ENCODE measurements at places on chromosomes 16 and 17. TPM values are rescaled to one million over a fixed set of nuclear protein-coding genes. Genes with fewer than 3 reads are reported as not detected.

Gene CA7
- polyA plus RNA-seq: not detected

GRCh38 chr16:14485121-14485551, 144.9 kb downstream of the PARN start:
- DNase-seq: no peak
- no peaks in the 10 kb centered on the region for H3K4me1 ChIP-seq
- no peak overlapping the region for H3K4me3 ChIP-seq
- H3K36me3 ChIP-seq: peaks cover 28% of the 10 kb centered on the region
- no peaks in the 10 kb centered on the region for H3K27me3 ChIP-seq

GRCh38 chr16:70687102-70687511, 1.3 kb upstream of the MTSS2 start:
- H3K4me3 ChIP-seq: no peak overlapping the region
- H3K36me3 ChIP-seq: no peaks in the 10 kb centered on the region
- peaks cover 4% of the 10 kb centered on the region for H3K4me1 ChIP-seq
- no peak for DNase-seq

DNA sequence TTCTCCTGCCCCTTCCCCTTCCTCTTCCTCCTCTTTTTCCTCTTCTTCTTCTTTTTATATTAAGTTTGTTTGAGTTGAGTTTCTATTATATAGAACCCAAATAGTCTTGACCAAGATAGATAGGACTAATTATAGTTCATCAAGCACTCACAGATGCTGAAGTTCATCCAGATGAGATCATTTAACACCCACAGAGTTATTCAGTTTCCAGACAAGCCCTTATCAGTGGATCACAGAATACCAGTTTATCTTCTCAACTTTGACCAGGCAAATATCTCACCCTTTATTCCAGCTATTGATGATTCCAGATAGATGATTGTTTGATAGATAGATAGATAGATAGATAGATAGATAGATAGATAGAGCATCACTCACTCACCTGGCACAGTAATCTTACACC, 87.5 kb downstream of the AXIN2 start:
- no peaks in the 10 kb centered on the region for H3K27me3 ChIP-seq
- H3K4me1 ChIP-seq: no peaks in the 10 kb centered on the region
- DNase-seq: no peak
- H3K4me3 ChIP-seq: no peak overlapping the region

DNA sequence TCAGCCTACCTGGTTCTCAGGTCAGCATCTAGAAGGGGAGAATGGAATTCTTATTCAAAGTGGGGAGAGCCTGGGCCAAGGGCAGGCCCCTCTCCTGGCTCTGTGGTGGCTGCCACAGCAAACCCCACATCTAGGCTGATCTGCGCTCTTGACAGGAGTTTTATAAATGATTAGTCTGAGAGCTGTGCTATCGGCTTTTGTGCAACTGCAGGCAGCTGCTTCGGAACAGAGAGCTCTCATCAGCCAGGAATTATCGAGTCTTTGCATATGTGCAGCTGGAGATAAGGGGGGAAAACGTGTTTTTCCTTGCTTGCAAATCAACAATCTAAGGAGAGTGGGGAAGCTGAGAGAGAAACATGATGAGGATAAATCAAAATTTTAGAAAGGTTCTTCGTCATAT, 91.7 kb downstream of the HS3ST3A1 start:
- DNase-seq: no peak
- H3K27ac ChIP-seq: no peak overlapping the region
- H3K27me3 ChIP-seq: no peaks in the 10 kb centered on the region
- H3K36me3 ChIP-seq: no peaks in the 10 kb centered on the region
- no peak overlapping the region for H3K4me3 ChIP-seq

GRCh38 chr17:3959295-3959899, 4.8 kb downstream of the ATP2A3 start:
- no peak for DNase-seq
- H3K36me3 ChIP-seq: peaks cover 67% of the 10 kb centered on the region
- no peaks in the 10 kb centered on the region for H3K27me3 ChIP-seq
- no peak overlapping the region for H3K4me3 ChIP-seq
- H3K27ac ChIP-seq: peak overlapping the region; percentile 81

Gene CSH1
- polyA plus RNA-seq: not detected

- H3K27ac ChIP-seq: no peak overlapping the region
- H3K4me1 ChIP-seq: no peaks in the 10 kb centered on the region
- H3K36me3 ChIP-seq: no peaks in the 10 kb centered on the region
- DNase-seq: no peak
- no peak overlapping the region for H3K4me3 ChIP-seq
These were observed 44.1 kb upstream of the DOC2B start for GRCh38 chr17:225551-225950.

Gene ATF7IP2
- polyA plus RNA-seq: 164 TPM

Gene CACNA1G
- not detected for polyA plus RNA-seq

DNA sequence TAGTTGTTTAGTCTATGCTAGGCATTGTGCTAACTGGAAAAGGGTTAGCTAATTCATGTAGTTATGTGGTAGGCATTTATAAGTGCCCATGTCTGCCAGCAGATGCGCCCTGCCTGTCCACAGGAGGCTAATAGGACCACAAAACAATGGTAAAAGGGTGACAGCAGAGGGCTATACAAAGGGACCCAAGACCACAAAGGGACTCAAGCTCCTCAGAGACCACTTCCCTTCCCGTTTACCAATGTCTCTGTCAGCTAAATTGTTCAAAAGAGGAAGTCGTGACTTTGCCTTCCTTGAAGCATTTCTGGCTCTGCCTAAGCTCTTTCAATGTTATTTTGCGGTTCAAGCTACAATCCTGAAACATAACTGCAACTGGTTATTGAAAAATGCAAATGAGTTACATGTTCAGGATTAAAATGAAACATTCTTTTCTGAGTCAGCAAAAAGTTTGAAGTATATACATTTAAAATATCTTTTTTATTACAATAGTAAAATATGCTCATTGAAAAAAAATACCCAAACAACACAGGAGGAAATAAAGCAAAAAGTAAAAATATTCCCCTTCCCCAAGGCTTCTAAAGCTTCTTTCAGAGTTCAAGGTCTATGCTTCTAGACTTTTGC, 149.2 kb downstream of the MAF start:
- no peaks in the 10 kb centered on the region for H3K36me3 ChIP-seq
- H3K27me3 ChIP-seq: no peaks in the 10 kb centered on the region
- H3K27ac ChIP-seq: no peak overlapping the region
- no peaks in the 10 kb centered on the region for H3K4me1 ChIP-seq

Gene KRT40
- not detected for polyA plus RNA-seq

DNA sequence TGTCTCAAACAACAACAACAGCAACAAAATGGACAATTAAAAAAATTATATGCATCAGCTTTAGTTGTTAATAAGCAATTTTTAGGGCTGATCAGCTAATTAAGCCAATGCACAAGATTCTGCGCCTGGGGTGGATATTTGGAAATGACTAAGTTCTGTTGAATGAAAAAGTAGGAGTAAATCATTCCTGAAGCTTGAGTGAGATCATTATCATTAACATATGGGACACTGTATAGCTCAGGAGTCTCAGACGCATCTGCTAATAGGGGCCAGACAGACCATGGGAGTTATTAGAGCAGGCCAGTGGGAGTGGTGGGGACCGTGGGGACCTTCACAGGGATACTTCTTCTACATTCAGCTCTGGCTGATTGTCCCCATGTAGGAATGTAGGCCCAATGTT, 22.8 kb downstream of the IRX5 start:
- H3K4me1 ChIP-seq: no peaks in the 10 kb centered on the region
- no peak overlapping the region for H3K27ac ChIP-seq
- no peaks in the 10 kb centered on the region for H3K27me3 ChIP-seq
- DNase-seq: no peak
- no peak overlapping the region for H3K4me3 ChIP-seq

Gene CCDC40
- 0.63 TPM for polyA plus RNA-seq

DNA sequence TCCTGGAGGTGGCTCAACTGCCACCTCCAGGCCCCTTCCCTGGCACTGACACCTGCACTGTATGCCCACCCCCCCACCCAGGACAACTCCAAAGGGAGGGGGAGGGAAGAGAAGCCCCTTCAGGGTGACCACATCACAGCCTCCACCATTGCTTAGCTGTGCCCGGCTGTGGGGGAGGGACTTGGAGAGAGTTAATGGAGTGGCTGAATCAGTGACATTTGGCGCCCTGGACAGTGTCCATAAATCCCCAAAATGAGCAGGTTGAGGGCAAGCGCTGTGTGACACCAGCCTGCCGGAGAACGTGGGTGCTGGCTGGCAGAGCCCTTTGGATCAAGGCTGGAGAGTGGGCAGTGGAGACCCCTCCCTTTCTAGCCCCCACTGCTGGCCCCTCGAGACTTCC, 883 bp downstream of the USH1G start:
- no peak for DNase-seq
- no peaks in the 10 kb centered on the region for H3K36me3 ChIP-seq
- no peak overlapping the region for H3K4me3 ChIP-seq
- no peaks in the 10 kb centered on the region for H3K27me3 ChIP-seq
- peaks cover 25% of the 10 kb centered on the region for H3K4me1 ChIP-seq
- H3K27ac ChIP-seq: no peak overlapping the region

DNA sequence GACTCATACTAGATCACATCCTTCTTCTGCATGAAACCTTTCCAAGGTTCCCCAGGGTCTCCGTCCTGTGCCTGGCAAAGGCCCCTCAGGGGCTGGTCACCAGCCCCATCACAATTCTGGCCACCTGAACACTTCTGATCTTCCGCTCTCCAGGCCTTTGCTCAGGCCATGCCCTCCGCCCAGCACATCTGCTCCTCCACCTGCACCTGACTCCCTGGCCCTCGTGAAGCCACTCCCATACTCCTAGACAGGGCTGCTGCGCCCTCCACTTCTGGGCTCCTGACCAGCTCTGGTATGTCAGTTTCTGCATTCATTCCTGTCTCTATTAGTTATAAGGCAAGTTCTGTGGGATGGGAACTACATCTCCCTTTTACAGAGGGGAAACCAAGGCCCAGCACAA, 1.9 kb upstream of the MYL11 start:
- H3K27me3 ChIP-seq: no peaks in the 10 kb centered on the region
- peaks cover 23% of the 10 kb centered on the region for H3K4me1 ChIP-seq
- peak; percentile 13 for DNase-seq
- H3K4me3 ChIP-seq: no peak overlapping the region
- no peaks in the 10 kb centered on the region for H3K36me3 ChIP-seq
- H3K27ac ChIP-seq: no peak overlapping the region

GRCh38 chr17:76252040-76252954, 12.0 kb upstream of the RNF157 start:
- no peak overlapping the region for H3K4me3 ChIP-seq
- H3K36me3 ChIP-seq: no peaks in the 10 kb centered on the region
- H3K4me1 ChIP-seq: peaks cover 23% of the 10 kb centered on the region

- no peaks in the 10 kb centered on the region for H3K36me3 ChIP-seq
- no peak for DNase-seq
- H3K4me3 ChIP-seq: no peak overlapping the region
- H3K4me1 ChIP-seq: no peaks in the 10 kb centered on the region
These were observed 8.9 kb upstream of the TIMP2 start for GRCh38 chr17:78933959-78934568.

Gene HS3ST3B1
- 0.75 TPM for polyA plus RNA-seq

Gene TEX19
- polyA plus RNA-seq: not detected

Gene UBN1
- polyA plus RNA-seq: 23.7 TPM

- H3K36me3 ChIP-seq: peaks cover 4% of the 10 kb centered on the region
- H3K4me3 ChIP-seq: no peak overlapping the region
- H3K27me3 ChIP-seq: no peaks in the 10 kb centered on the region
- peaks cover 2% of the 10 kb centered on the region for H3K4me1 ChIP-seq
- H3K27ac ChIP-seq: no peak overlapping the region
These were observed 148.5 kb upstream of the PLCG2 start for GRCh38 chr16:81630635-81631031.

GRCh38 chr17:38587947-38588787, 17.6 kb downstream of the SRCIN1 start:
- peaks cover 33% of the 10 kb centered on the region for H3K27me3 ChIP-seq
- DNase-seq: no peak

- no peaks in the 10 kb centered on the region for H3K36me3 ChIP-seq
- peaks cover 8% of the 10 kb centered on the region for H3K4me1 ChIP-seq
- H3K4me3 ChIP-seq: no peak overlapping the region
- no peak for DNase-seq
- peaks cover 29% of the 10 kb centered on the region for H3K27me3 ChIP-seq
- no peak overlapping the region for H3K27ac ChIP-seq
These were observed 2.9 kb upstream of the MEIOB start for GRCh38 chr16:1874854-1875253.

- H3K27me3 ChIP-seq: no peaks in the 10 kb centered on the region
- H3K36me3 ChIP-seq: peaks cover 8% of the 10 kb centered on the region
- DNase-seq: no peak
- H3K4me3 ChIP-seq: peak overlapping the region; percentile 94
- H3K4me1 ChIP-seq: peaks cover 15% of the 10 kb centered on the region
These were observed 965 bp downstream of the INTS2 start for GRCh38 chr17:61926826-61927207.

Gene PLSCR3
- 122 TPM for polyA plus RNA-seq

- H3K4me3 ChIP-seq: no peak overlapping the region
- H3K27ac ChIP-seq: no peak overlapping the region
- no peaks in the 10 kb centered on the region for H3K4me1 ChIP-seq
- no peaks in the 10 kb centered on the region for H3K36me3 ChIP-seq
These were observed 9.7 kb upstream of the ALOX15B start for GRCh38 chr17:8029121-8029520.

GRCh38 chr17:79808763-79809529, 12.1 kb upstream of the CBX8 start:
- H3K27me3 ChIP-seq: peaks cover 66% of the 10 kb centered on the region
- peaks cover 73% of the 10 kb centered on the region for H3K4me1 ChIP-seq
- H3K36me3 ChIP-seq: no peaks in the 10 kb centered on the region
- H3K27ac ChIP-seq: no peak overlapping the region

GRCh38 chr17:82491196-82491530, 28.4 kb upstream of the FOXK2 start:
- no peak overlapping the region for H3K4me3 ChIP-seq
- no peak overlapping the region for H3K27ac ChIP-seq
- no peak for DNase-seq
- H3K27me3 ChIP-seq: no peaks in the 10 kb centered on the region

- H3K36me3 ChIP-seq: no peaks in the 10 kb centered on the region
- H3K4me3 ChIP-seq: no peak overlapping the region
- no peaks in the 10 kb centered on the region for H3K27me3 ChIP-seq
- no peak for DNase-seq
These were observed 19.8 kb upstream of the MARCHF10 start for GRCh38 chr17:62827746-62828485.

DNA sequence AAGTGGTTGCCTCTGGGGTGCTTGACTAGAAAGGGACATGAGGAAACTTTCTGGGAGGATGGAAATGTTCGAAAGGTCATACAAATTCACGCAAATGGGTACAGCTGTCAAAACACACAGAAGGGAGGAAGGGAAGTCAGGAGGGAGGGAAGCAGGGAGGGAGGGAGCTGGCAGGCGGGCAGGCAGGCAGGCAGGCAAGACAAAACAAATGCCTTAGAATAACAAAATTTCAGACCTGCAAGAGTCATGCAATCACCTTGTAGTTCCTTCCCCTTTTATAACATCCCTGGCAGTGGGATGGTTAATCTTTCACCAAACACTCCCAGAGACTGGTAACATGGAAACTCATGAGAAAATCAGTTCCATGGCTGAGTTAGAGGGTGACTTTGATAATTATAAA, 189.2 kb downstream of the STX8 start:
- H3K27me3 ChIP-seq: no peaks in the 10 kb centered on the region
- peaks cover 4% of the 10 kb centered on the region for H3K4me1 ChIP-seq
- no peak overlapping the region for H3K4me3 ChIP-seq
- no peak overlapping the region for H3K27ac ChIP-seq
- no peaks in the 10 kb centered on the region for H3K36me3 ChIP-seq
- no peak for DNase-seq

Data from B cell (primary cell).